Fibroblast of mammary gland (primary cell): ENCODE measurements at places on chromosomes 16 and 17.

GRCh38 chr16:50769-51591 is 2.4 kb downstream of the POLR3K start:
- DNase-seq = no peak

GRCh38 chr17:48483471-48484131 is 47.2 kb downstream of the HOXB1 start:
- peak; percentile 99 for DNase-seq

GRCh38 chr17:12738624-12739023 is 50.7 kb upstream of the ARHGAP44 start:
- DNase-seq = no peak

DNA sequence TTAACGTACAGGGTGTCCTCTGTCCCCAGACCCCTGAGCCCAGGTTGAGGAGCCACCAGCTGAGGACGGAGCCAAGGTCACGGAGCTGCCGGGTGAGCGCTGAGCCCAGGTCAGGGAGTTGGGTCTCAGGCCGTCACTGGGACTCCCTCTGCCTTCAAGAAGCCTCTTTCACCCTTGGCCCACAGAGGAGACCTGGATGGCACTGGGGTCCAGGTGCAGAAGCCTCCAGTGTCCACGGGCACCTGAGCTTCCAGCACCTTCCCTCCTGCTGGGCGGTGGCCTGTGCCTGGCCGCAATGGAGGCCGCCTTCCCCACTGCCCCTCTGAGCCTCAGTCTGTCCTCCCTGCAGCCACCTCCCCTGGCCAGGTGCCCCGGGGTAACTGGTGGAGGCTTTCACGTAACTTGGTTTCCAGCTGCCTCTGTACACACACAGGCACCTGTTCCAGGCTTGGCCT is 31.6 kb upstream of the CDH15 start:
- no peak for DNase-seq

DNA sequence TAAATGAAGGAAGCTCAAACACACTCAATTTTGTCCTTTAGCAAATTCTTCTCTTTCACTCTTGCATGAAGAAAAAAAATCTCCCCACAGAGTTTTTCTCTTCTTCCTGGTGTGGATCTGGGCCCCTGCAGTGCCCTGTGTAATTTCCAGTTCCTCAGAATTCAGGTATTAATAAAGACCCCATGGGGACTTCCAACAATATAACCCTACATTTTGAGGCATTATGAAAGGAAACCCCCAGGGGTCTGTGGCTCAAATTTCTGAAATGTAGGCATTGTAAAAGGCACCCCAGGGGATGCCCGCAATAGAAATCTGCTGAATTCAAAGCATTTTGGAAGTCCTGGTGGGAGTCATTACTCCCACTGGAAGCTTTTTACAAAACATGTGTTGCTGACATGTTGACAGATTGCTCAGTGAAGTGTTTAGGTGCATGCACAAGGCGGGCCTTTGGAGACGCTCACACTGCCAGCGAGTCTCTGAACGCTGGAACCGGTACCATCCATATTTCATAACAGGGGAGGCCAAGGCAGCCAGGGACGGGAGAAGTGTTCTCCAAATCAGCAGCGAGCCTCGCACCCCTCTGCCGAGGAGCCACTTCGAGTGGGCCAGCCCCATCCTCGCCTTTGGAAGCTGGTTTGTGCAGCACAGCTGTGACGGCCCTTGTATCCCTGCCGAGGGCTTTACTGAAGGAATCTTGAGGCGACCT is 154.0 kb downstream of the ZNF423 start:
- DNase-seq = peak; percentile 73
